ENCODE measurements at places on chromosomes 12 and 14.

DNA sequence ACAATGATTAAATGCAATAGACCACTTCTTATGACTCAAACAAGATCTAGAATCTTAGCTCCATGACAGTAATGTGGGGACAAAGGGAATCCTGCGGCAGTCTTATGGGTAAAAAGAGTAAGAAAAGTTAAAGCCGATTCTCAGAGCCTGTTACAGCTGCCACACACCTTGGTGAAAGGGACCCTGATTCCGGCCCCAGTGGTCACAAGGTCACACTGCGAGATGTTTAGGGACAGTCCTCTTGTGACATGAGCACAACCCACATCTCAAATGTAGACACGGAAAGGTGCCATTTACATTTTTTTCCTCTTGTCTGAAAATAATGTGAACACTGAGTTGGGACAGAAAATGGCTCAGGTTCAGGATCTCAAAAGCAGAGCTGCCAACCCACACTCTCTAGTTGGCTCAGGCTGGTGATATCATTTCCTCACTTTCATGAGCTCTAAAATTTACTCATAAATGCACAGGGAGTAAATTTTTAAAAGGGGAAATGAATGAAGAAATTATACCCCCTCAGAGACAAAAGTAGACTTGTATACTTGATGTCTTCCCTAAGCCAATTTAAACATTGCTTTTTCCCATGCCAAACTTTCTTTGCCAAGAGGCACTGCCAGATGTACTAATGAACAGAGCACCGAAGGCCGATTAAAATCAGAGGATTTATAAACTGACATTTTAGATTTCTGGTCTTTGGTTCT lies 113.1 kb upstream of the OVCH1 start:
- DNase-seq = no peak

DNA sequence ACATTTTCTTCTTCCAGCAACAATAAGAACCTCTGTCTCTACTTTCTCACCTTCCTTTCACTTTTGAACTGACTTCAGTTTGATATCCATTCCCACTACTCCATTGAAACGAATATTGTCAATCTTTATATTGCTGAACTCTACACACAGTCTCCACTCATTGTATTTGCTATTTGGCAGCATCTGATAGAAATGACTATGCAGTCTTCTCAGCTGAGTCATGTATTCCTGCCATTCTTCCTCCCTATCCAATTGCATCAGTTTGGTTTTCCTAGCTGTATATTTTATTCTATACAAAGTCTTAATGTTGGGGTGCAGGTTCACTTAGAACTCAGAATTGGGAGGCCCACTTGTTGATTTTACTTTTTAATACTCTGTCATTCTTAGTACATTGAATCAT lies 107.5 kb upstream of the CPNE8 start:
- DNase-seq = no peak

DNA sequence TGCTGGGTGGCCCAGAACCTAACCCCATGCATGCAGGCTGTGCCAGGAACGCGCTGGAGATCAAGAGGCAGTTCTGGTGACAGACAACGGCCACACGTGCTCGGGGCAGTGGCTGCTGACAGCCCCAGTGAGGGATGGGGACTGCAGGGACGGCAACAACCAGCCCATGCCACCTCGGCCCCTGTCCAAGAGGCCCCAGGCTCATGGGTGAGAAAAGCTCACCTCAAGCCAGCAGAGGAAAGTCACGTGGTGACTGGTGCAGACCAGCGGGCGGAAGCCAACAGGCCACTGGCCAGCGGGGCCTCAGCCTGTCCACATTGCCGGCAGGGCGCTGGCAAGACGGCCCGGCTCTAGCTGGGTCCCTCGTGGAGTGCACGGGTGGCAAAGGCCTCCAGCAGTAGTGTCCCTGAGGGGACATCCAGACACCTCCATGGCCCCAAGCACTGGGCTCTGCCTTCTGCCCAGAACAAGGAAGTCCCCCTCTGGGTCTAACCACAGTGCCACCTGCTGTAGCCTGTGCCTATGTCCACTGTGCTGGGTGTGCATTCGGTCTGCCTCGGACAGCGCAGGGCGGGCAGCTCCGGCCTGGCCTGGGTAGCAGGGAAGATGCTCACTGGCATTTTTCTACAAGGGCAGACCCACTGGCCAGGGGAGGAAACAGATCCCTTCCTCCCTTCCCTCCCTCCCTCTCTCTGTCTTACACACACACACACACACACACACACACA lies 134.1 kb downstream of the NCOR2 start:
- DNase-seq = no peak

DNA sequence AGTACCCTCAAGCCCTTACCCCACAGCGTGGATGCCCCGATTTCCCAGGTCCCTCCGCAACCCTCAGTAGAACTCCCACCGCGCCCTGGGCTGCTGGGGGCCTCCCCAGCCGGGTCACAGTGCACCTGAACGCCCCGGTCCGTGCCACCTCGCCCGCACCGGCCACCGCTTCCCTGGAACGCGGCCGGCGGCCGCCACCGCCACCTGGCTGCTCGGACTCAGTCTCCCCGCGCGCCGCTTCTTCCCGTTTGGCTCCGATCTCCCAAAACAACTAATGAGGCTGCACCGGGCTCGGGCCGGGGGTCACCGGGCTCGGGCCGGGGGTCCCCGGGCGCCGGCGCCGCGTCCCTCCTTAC lies 1.0 kb downstream of the ITPK1 start:
- no peak for DNase-seq

DNA sequence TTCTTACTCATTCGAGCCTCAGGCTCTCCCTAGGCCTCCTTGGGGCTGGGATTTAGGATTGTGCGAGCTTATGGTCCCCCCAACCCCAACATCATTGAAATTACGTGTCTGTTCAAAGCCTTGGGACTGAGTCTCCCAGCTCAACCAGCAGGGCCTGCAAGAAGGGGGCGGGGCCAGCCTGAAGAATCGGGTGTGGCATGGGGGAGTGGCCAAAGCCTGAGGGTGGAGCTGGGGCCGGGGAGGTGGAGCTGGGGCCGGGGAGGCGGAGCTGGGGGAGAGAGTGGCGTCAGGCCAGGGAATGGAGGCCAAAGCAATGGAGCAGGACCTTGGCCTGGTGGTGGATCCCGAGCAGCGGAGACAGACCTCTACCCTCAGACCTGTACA lies 24.3 kb upstream of the HSPB8 start:
- no peak for DNase-seq

DNA sequence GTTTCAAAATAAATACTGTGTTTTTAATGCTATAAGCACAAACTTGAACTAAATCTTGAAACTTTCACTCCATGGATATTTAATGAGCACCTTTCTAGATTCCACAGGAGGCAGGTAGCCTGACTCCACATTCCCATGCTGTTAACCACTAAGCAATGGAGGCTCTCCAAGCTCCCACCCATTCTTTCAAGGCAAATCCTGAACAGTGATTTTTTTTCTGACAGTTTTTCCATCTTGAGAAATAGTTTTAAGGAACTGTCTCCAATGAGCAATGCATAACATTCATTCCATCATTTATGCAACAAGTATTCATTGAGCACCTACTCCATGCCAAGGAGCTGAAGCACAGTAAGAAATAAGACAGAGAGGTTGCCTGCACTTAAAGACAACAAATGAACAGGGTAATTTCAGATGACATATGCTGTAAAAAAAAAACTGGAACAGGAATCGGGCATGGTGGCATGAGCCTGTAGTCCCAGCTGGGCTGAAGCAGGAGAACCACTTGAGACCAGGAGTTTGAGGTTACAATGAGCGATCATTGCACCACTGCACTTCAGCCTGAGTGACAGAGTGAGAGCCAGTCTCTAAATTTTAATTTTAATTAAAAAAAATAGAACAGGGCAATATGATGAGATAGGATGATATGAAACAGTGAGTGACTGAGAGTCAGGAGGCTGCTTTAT lies 102.3 kb upstream of the CPSF6 start:
- no peak for DNase-seq

DNA sequence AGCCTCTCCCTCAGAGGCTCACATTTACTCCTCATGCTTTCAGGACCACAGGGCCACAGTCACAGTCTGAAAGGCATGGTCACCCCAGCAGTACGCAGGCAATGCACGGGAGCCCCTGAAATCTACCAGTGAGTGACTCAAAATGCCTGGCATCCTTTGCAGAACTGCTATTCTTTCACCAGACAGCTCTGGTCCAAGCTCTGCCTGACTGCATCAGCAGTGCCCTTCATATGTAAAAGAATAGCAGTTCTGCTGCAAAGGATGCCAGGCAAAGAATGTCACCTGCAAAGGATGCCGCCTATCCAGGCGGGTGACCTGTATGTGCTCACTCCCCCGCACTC lies 38.5 kb downstream of the LGMN start:
- no peak for DNase-seq

DNA sequence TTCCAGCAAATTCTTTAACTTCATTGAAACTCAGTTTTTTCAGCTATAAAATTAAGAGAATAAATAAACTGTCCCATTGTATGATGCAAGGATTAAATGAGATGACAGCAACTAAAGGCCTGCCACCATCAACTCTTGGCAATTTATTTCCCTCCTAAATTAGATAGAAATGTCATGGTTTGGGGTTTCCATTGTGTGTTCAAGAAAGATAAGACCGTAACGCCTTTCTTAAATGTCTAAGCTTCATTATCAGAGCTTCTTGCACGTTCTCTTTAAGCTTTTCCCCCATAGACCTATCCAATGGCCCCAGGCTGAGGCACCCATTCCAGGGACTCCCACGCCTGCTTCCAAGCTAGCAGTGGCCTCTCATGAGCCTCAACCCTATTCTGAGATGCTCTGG lies 281.9 kb downstream of the CACNA1C start:
- DNase-seq = no peak

GRCh38 chr12:111405859-111406473 lies at the start of gene SH2B3:
TSS of gene SH2B3 (plus strand) at chr12:111405923. CDS start at chr12:111418146, 12,223 bp downstream.
- no peak for DNase-seq

- DNase-seq = no peak
Observed at GRCh38 chr14:88695870-88696269, 96.9 kb downstream of the EML5 start.
